ENCODE measurements at places on chromosomes 4 and X. TPM values are rescaled to one million over a fixed set of nuclear protein-coding genes. Genes with fewer than 3 reads are reported as not detected.

RHOXF2B gene
- not detected for total RNA-seq

TMSB15A gene
- total RNA-seq, result not detected

YIPF7 gene
- total RNA-seq, result not detected

SPIN4 gene
- total RNA-seq, result 2.7 TPM

NUDT11 gene
- 0.68 TPM for total RNA-seq

TBC1D9 gene
- 0.90 TPM for total RNA-seq

SLC10A4 gene
- total RNA-seq, result not detected

SPIN2A gene
- total RNA-seq, result 1.5 TPM

VBP1 gene
- total RNA-seq, result 22.6 TPM

NWD2 gene
- not detected for total RNA-seq

HERC6 gene
- 13.9 TPM for total RNA-seq

MAGEC3 gene
- total RNA-seq, result not detected

PCDH18 gene
- 0.20 TPM for total RNA-seq

NEXMIF gene
- 2.0 TPM for total RNA-seq

MAGEB2 gene
- not detected for total RNA-seq

CT45A5 gene
- not detected for total RNA-seq

PCSK1N gene
- 10.6 TPM for total RNA-seq

LUZP4 gene
- not detected for total RNA-seq

TMEM192 gene
- 9.5 TPM for total RNA-seq

VGLL1 gene
- total RNA-seq, result not detected

REELD1 gene
- 0.78 TPM for total RNA-seq

ZFP42 gene
- total RNA-seq, result not detected

KLF8 gene
- 6.4 TPM for total RNA-seq

ALB gene
- not detected for total RNA-seq

CENPVL2 gene
- not detected for total RNA-seq

ANK2 gene
- 0.35 TPM for total RNA-seq

XG gene
- total RNA-seq, result not detected

VEGFC gene
- not detected for total RNA-seq

XK gene
- 0.10 TPM for total RNA-seq

RGN gene
- total RNA-seq, result not detected

CACNA1F gene
- 1.4 TPM for total RNA-seq

STK32B gene
- total RNA-seq, result not detected

WWC2 gene
- 5.0 TPM for total RNA-seq

DMRTC1B gene
- total RNA-seq, result 0.56 TPM

TEX13C gene
- total RNA-seq, result not detected

PDE5A gene
- 1.6 TPM for total RNA-seq

NAA15 gene
- total RNA-seq, result 45.1 TPM

MAGEB17 gene
- total RNA-seq, result not detected

BEND2 gene
- not detected for total RNA-seq

SLC6A14 gene
- not detected for total RNA-seq

KIT gene
- total RNA-seq, result 5.4 TPM

IDH3G gene
- 51.0 TPM for total RNA-seq

C4orf36 gene
- total RNA-seq, result not detected

HOPX gene
- total RNA-seq, result 27.5 TPM

VSIG1 gene
- total RNA-seq, result 24.6 TPM

ZIC3 gene
- not detected for total RNA-seq

LNX1 gene
- not detected for total RNA-seq

HDX gene
- total RNA-seq, result 0.69 TPM

SPCS3 gene
- total RNA-seq, result 137 TPM

SYTL4 gene
- 0.12 TPM for total RNA-seq

SMARCA1 gene
- total RNA-seq, result 0.67 TPM

UGT2B10 gene
- total RNA-seq, result not detected

ASB11 gene
- not detected for total RNA-seq

TMEM154 gene
- total RNA-seq, result 19.3 TPM

Measured in T-cell (primary cell).